ENCODE measurements at places on chromosomes 1 and 21.
A peak's percentile ranks its signal among the peaks of the same experiment; 100 is the strongest.

DNA sequence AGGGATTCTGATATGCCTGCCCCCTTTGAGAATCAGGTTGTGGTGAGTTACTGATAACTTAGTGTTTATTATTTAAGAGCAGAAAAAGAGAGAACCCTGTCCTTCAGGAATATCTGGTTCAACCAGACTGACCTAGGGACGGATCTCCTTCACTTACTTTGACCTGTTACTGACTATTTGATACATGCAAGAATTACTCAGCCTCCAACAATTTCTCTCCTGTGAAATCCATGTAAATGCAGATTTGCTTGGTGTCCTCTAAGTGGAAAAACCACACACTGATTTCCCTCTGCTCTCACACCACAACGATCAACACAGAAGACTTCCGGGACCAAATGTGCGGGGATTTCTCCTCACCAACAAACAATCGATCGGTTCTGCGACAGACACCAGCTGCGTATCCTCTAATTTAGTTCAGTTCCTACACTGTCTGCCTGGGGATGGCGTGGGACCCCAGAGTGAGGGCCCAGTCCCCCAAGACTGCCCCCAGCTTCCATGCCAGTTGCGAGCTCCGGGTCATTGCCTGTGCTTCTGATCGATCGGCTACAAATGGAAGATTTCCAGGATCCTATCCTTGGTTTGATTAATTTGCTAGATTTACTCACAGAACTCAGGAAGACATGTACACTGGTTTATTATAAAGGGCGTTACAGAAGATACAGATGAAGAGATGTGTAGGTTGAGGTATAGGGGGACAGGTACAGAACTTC lies 51.7 kb downstream of the BACE2 start:
- DNase-seq = no peak

DNA sequence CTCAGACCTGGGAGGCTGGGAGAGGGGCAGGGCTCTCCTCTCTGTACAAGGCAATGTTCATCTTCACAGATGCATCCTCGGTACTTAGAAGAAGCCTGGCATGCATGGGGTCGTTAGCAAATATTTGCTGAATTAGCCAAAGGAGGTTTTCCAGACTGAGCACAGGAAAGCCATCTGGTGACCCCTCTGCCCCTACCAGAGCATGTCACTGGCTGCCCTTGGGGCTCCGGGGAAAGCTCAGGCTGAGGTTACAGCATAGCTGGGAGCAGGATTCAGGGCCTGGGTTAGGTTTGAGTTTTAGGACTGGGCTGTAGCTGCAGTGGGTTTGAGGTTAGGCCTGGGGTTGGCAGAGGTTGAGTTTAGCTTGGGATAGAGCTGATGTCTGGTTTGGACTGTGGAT lies 43.4 kb upstream of the ZBTB40 start:
- no peak for DNase-seq

- DNase-seq = no peak
Observed at GRCh38 chr1:152415454-152416227, 1.6 kb upstream of the CRNN start.

- DNase-seq = peak; percentile 8
Observed at GRCh38 chr1:188615321-188615720, 1786.6 kb downstream of the PLA2G4A start.

GRCh38 chr21:41250519-41250918 lies 66.1 kb upstream of the FAM3B start:
- no peak for DNase-seq

DNA sequence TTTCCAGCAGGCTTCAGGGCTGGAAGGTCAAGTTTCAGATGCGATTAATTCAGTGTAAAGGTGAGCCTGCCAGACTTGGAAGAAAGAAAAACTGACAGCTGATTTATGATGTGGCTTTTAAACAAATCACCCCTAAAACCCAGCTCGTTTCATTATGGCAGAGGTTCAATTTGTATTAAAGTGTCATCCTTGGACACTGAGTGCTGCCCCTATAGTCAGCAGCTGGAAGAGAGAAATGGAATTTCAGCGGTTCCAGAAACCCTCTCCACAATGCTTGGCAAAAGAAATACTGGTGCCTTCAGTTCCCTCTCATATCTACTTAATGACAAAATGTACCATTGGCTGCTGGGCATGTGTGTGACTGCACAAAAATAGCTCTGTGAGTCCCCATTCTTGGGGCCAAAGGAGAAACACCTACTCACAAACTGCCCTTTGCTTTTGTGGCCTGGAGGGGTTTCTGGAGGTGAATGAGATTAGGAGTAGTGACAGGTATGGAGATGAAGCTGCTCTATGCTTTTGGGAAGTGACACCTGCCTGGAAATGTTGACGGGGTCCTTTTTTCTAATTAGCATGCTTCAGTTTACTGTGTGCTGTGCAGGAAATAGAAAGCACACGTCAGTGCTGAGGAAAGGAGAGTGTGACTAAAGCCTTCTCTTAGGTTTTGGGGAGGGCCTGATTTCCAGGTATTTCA lies 95.1 kb upstream of the TSPAN2 start:
- no peak for DNase-seq

- DNase-seq = peak; percentile 36
Observed at GRCh38 chr1:205147191-205147835, 25.5 kb upstream of the RBBP5 start.

- no peak for DNase-seq
Observed at GRCh38 chr1:168752171-168752832, 23.3 kb upstream of the DPT start.

- no peak for DNase-seq
Observed at GRCh38 chr21:35077975-35078374, 28.9 kb upstream of the RUNX1 start.

- no peak for DNase-seq
Observed at GRCh38 chr1:150804671-150805070, 3.4 kb downstream of the CTSK start.

GRCh38 chr1:224411766-224412165 lies 22.8 kb downstream of the WDR26 start:
- DNase-seq = no peak

DNA sequence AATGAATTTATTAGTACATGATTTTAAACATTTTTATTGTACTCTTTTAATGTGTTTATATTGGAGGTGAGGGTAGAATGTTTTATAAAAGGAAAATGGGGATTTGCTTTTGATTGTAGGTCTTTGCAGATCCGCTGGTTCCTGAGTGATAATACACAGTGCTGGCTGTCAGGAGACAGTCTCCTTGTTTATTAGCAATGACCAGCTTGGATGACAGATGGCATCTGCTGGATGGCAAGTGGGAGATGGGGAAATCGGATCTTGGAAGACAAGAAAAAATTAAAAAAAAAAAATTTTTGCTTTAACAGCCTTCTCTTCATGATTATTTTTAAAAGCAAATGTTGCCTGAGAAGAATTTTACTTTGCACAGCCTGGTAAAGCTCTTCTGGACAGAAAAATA lies 4.4 kb upstream of the PHTF1 start:
- DNase-seq = no peak

GRCh38 chr1:110053552-110054428 lies 16.7 kb downstream of the ALX3 start:
- no peak for DNase-seq

- no peak for DNase-seq
Observed at GRCh38 chr1:77232829-77233228, 13.6 kb upstream of the PIGK start.

DNA sequence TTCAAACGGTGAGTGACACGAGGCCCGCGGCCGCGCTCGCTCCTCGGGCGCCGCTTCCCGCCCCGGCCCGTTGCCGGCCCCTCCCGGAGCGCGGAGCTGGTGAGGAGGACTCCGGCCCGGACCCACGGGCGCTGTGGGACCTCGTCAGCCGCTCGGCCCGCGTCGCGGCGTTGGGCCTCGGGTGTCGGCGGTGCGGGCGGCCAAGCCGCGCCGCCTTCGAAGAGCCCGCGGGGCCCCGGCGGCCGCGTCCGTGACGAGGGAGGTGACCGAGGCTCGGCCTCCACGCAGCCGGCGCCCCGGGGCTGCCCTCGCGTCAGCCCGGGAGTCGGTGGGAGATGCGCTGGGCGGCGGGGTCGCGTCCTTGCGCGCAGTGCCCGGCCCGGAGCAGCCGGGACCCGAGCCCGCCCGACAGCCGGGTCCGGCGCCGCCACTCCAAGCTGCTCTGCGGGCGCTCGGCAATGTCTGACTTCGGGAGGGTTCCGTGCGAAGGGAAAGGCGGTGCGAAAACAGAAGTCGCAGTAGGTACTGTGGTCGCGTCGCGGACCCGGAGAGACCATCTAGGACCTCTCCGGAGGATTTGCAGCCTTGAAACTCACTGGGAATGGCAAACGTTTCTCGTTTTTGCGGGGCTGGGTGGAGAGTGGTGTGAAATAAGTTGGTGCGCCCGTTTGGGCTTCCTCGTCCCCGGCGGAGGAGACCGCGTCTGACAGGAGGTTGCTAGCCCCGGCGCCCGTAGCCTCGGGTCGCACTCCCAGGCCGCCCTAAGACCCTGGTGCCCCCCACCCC lies 829 bp downstream of the SPEN start:
- no peak for DNase-seq

GRCh38 chr1:221987860-221988520 lies 246.1 kb upstream of the DUSP10 start:
- peak; percentile 73 for DNase-seq

DNA sequence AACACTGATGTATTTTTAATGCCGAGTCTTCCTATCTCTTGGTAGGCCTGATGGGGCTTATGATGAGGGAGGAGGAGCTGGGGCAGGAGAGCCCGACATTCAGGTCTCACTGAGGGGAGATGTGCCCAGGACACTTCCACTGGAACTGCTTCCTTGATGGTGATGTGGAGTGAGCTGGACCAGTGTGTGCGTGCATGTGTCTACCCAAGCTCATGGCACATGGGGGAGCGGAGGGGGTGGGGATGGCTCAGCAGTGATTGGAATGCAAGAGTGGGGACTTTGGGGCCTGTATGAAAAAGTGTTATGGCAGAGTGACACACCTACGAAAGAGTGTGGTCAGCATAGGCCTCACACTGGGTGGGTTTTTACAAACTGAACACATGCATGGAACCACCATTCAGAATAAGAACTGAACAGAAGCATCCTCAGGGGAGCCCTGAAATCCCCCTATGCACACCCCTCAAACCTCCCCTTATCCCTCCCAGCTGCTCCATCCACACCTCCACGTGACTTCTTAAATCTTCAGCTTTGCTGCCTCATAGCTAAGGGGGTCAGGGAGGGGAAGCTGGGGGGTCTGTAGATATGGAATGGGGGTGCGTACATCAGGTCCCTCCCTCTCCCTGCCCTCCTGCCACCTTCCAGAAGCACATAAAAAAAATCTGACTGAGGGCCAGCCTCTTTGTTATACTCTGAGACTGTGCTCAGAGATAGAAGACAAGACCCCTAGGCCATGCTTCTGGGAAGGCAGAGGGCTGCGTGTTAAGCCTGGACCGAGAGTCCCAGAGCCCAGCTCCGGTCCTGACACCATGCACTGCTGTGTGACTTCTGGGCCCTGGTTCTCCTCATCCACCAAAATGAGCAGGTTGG lies 11.6 kb downstream of the IL6R start:
- DNase-seq = no peak

- DNase-seq = no peak
Observed at GRCh38 chr1:34889705-34890104, 30.2 kb upstream of the SMIM12 start.

- DNase-seq = no peak
Observed at GRCh38 chr1:198798923-198799386, 160.1 kb downstream of the PTPRC start.

DNA sequence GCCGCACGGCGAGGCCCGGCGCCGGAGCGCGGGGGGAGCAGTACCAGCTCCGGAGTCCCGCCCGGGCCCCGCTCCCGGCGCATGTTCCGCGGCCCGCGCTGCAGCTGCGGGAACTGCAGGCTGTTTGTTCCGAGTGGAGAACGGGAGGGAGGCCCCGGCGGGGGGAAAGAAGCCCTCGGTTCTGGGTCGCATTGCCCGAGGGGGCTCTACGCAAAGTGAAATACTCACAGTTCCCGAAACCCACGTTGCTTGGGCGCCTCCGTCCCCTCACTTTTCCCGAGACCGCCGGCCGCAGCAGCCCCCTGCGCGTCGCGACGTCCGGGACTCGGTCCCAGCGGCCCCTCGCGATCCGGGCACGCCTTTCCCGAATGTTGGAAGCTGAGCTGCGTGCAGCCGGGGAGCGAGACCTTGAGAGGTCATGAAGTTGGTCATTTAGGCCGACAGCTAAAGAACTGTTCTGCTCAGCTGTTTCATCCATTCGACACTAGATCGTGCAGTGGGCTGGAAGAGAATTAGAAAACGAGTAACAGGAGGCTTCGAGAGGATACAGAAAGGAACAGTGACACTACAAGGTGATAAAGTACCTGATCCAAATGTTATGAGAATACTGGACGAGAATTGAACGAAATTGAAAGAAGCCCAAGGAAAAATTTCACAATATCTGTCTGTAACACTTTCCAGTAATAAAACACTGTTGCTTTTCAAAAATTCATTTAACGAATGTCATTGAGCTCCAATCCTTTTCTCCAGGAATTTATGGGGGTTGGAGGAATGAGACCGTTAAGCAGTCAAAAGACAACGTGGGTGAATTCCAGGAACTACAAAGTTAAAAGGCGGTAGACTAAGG lies 657 bp upstream of the LIN9 start:
- DNase-seq = no peak

GRCh38 chr1:31704271-31705079 lies 658 bp upstream of the COL16A1 start:
- DNase-seq = no peak

- DNase-seq = no peak
Observed at GRCh38 chr1:33018112-33018511, 18.6 kb downstream of the AK2 start.

DNA sequence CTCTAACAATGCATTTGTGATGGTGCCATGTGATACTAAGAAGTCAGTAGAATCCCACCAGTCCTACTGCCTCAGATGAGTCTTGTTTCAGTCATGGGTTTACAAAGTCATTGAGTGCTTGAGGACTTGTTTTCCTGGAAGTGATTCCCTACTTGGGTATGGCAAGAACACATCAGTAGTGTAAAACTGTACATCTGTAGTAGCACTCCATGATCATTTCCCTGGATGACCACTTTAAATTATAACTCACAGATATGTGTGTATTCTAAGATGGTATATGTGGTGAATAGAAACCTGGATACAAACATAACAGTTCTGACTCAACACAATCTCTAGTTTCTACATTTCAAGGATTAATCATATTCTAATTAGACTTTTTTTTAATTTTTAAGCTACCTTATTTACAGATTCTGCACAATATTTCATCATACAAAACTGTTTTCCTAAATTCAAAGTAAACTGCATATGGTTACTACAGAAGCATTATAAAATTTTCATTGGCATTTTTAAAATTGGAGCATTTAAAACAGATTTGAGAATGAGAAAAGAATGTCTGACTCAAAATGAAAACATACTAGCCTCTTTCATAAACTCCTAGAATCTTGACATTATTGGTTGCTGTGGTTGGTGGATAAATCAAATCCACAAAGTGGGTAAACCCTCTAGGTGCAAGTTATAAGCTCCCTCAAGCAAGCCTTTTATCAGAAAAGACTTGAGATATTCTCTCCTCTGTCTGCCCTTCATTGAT lies 6.8 kb upstream of the PSMG1 start:
- no peak for DNase-seq

GRCh38 chr1:201946224-201946908 lies at the start of gene LMOD1:
LMOD1 (minus strand) TSS chr1:201946548; CDS start chr1:201946340, 208 bp downstream.
- peak; percentile 95 for DNase-seq

- DNase-seq = no peak
Observed at GRCh38 chr1:9809100-9809510, 14.7 kb downstream of the CLSTN1 start.

- DNase-seq = no peak
Observed at GRCh38 chr1:228361314-228362140, 45.1 kb downstream of the TRIM11 start.

- no peak for DNase-seq
Observed at GRCh38 chr1:177032434-177032833, 132.1 kb downstream of the ASTN1 start.

Data from AG04450 (cell line).